M059J (cell line): ENCODE measurements at places on chromosomes 12 and 14.
A peak's percentile ranks its signal among the peaks of the same experiment; 100 is the strongest.

GRCh38 chr12:3533703-3534386 lies 42.8 kb downstream of the PRMT8 start:
- peak; percentile 4 for DNase-seq

GRCh38 chr14:52801014-52801712 lies 9.8 kb upstream of the GNPNAT1 start:
- peak; percentile 75 for DNase-seq

GRCh38 chr12:113149361-113150150 lies at the start of gene CFAP73:
Gene CFAP73, plus strand, starts transcription at chr12:113149724. Its CDS starts 134 bp downstream, at chr12:113149858.
- DNase-seq: peak; percentile 94

GRCh38 chr12:94057262-94058151 lies 90.9 kb upstream of the PLXNC1 start:
- DNase-seq: peak; percentile 81

GRCh38 chr12:75452675-75453330 lies 27.8 kb upstream of the GLIPR1 start:
- DNase-seq: peak; percentile 56

DNA sequence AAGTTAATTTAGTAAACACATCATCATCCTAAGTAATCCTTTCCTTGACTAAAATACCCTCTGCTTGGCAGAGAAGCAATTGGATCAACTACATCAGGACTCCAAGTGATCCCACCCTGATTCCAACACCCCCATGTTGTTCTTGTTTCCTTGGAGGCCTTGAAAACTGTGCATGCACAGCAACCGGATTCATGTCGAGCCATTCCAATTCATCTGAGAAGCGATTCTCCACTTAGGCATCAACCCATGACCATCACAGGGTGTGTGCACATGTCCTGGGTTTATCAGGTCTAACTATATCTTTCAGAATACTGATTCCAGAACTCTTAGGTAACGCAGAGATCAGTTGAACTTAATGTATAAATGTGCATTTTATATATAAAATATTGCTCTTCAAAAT lies 163.0 kb downstream of the NAV3 start:
- no peak for DNase-seq

DNA sequence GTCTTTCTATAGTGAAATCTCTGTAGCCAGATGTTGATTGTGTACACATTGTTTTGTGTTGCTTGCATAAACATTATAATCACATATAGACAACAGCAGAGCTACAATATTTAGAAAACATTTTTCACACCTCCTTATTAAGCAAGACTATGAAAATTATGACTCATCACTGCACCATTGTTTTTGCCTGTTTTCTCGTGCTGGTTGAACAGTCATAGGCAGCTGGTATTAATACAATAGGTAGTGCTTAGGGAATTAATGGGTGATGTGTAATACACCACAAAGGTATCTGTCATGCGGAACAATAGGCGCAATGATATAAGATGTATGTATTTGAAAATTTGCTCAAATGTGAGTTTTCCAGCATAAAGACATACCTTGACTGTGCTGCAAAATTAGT lies 449.3 kb downstream of the FOXG1 start:
- no peak for DNase-seq

GRCh38 chr14:66009089-66009488 lies 477.1 kb upstream of the CCDC196 start:
- no peak for DNase-seq

DNA sequence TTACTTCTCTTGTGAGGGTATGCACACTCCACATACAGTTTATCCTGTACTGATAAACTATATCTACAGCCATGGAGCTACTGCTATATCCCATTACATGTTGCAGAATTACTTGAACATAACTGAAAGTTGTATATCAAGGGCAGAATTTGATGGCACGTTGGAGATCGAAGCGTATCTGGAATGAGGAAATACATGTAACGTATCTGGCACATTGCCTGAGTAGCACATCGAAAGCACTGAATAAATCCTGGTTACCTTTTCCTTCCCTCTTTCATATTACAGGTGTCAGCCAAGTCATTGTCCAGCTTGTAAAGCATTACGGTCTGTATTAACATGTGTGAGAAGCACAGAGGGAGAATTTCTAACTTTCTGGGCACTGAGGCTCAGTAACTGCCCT lies 42.1 kb upstream of the LIN7A start:
- DNase-seq: no peak

DNA sequence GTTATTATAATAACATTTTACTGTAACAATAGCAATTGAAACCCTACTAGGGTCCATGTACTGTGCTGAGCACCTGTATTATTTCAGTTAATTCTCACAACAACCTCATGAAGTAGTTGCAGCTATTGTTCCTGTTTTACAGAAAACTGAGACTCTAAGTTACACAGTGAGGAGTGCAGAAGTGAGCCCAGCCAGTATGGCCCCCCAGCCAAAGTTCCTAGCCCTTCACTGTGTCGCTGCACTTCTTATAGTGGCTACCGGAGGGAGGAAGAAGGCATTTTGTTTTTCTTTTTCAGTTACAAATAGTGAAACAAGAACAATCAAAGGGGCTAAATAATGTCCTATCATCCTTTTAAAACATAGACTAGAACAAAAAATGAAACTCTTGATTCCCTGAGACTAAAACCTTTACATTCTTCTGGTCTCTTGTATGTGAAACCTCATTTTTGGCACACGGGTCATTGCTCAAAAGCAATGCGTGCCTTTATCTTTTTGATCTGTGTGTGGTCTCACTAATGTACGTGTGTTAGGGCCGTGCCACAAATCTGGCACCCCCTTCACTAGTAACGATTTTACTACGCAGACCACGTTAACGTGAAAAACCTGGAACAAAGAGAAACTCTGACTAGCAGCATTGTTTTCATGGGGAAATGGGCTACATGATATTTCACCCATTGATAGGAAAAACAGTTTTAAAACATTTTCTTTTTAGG lies 88.7 kb downstream of the LLPH start:
- DNase-seq: no peak

GRCh38 chr12:123634142-123634561 lies 523 bp downstream of the GTF2H3 start:
- no peak for DNase-seq

DNA sequence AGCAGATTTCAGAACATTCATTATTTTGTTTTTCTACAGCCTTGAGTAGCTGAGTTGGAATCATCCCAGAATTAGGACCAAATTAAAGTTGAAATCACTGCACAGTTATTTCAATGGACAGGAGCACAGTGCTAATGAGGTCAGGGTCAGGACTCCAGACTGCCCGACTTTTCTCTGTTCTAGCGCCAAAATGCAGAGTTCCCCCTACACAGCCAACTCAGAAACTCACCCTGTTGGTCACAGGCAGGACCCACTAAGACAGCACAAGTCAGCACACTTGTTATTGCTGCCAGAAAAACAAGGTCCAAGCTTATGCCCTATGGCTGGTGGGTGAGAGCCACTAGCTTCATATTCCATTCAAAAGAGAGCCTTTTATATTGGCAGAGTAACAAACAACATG lies 198.1 kb upstream of the KRR1 start:
- no peak for DNase-seq
